ENCODE measurements at places on chromosomes 13 and 19.

- DNase-seq = no peak
These were observed 13.4 kb upstream of the EEF1AKMT1 start for GRCh38 chr13:20787180-20787579.

- no peak for DNase-seq
These were observed 23.4 kb downstream of the TMEM255B start for GRCh38 chr13:113782472-113782871.

- DNase-seq = peak; percentile 27
These were observed 41.2 kb upstream of the ZNF527 start for GRCh38 chr19:37329686-37330085.

GRCh38 chr13:50244355-50244712 lies 229.1 kb downstream of the KCNRG start:
- no peak for DNase-seq
